Common myeloid progenitor, CD34-positive (primary cell): ENCODE measurements at places on chromosomes 7 and 10.

DNA sequence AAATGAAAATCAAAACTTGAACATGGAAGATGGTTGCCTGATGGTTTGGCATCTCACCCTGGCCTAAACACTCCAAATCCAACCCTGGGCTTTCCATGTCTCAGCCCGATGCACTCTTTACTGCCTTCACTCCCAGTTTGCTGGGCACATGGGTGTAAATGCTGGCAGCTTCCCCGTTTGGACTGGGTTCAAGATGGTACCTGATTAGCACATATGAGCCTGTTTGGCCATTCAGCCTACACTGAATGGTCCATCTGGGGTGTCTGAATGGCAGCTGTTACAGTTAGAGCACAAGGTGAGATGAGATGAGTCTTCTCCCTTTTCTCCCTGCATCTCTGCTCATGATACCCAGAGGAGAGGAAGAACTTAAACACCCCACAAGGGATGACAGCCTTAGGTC, 37.1 kb downstream of the ATXN7L1 start:
- H3K4me1 ChIP-seq: no peaks in the 10 kb centered on the region
- no peaks in the 10 kb centered on the region for H3K36me3 ChIP-seq
- DNase-seq: no peak
- no peak overlapping the region for H3K27ac ChIP-seq

DNA sequence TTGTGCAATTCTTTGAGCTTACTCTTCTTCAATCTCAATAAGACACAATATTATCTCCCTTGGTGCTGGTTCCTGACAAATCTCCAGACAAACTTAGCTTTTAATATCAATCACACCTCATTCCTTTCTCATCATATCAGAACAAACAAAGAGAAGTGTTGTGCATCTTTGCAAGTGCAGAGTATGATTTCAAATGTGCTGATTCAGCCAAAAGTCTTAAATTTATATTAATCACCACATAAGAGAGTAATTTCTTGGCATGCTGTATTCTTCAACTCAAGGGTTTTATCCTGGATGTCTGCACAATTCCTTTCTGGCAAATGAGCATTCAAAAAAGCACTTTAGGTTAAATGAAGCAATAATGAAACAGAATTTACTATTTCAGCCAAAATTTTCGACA, 877.8 kb downstream of the ANKRD7 start:
- H3K27me3 ChIP-seq: no peaks in the 10 kb centered on the region
- H3K4me3 ChIP-seq: no peak overlapping the region
- no peaks in the 10 kb centered on the region for H3K36me3 ChIP-seq

DNA sequence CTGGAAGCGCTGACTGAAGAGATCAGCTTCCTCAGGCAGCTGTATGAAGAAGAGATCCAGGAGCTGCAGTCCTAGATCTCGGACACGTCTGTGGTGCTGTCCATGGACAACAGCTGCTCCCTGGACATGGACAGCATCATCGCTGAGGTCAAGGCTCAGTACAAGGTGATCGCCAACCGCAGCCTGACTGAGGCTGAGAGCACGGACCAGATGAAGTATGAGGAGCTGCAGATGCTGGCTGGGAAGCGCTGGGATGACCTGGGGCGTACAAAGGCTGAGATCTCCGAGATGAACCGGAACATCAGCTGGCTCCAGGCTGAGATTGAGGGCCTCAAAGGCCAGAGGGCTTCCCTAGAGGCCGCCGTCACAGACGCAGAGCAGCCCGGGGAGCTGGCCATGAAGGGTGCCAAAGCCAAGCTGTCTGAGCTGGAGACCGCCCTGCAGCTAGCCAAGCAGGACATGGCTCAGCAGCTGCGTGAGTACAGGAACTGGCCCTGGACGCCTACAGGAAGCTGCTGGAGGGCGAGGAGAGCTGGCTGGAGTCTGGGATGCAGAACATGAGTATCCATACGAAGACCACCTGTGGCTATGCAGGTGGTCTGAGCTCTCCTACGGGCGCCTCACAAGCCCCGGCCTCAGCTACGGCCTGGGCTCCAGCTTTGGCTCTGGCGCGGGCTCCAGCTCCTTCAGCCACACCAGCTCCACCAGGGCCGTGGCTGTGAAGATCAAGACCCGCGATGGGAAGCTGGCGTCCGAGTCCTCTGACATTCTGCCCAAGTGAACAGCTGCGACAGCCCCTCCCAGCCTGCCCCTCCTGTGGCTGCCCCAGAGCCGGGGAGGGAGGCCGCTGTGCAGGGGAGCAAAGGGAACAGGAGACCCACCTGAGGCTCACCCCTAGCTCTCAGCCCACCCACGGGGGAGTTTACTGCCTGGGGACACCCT, 24.9 kb upstream of the AMPH start:
- H3K4me3 ChIP-seq: no peak overlapping the region
- DNase-seq: no peak
- H3K27ac ChIP-seq: no peak overlapping the region
- no peaks in the 10 kb centered on the region for H3K4me1 ChIP-seq
- H3K27me3 ChIP-seq: no peaks in the 10 kb centered on the region

DNA sequence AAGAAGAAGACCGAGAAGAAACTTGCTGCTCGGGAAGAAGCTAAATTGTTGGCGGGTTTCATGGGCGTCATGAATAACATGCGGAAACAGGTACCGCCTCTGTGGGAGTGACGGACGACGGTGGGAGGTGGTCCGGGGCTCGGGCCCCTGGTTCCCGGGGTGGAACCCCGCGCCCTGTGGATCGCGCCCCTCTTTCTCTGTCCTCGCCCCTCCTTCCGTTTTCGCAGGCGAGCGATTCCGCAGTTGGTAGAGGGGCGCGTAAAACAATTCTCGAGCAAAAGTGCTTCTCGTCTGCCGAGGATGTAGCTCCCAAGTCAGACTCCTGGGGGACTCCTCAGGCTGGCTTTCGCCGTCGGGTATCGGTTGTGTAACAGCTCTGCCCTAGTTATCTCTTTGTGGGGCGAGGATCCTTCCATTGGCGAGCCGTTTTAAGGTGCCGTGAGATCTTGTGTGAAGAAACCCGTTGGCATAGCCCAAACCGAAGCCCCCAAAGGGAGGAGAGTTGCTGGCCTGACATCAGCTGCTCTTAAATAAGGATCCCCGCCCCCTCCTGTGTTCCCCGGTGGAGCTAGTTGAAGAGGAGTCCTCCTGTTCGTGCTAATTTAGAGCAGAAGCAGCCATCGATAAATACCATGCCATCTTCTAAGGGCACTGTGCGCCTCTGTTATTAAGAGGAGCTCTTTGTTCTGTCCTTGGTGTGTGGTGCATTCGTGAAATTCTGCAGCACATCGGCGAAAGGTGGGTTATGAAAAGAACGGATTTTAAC, 655 bp downstream of the KLHL7 start:
- peak overlapping the region; percentile 99 for H3K4me3 ChIP-seq
- H3K27ac ChIP-seq: peak overlapping the region; percentile 92
- H3K36me3 ChIP-seq: no peaks in the 10 kb centered on the region
- peaks cover 14% of the 10 kb centered on the region for H3K4me1 ChIP-seq
- no peaks in the 10 kb centered on the region for H3K27me3 ChIP-seq

DNA sequence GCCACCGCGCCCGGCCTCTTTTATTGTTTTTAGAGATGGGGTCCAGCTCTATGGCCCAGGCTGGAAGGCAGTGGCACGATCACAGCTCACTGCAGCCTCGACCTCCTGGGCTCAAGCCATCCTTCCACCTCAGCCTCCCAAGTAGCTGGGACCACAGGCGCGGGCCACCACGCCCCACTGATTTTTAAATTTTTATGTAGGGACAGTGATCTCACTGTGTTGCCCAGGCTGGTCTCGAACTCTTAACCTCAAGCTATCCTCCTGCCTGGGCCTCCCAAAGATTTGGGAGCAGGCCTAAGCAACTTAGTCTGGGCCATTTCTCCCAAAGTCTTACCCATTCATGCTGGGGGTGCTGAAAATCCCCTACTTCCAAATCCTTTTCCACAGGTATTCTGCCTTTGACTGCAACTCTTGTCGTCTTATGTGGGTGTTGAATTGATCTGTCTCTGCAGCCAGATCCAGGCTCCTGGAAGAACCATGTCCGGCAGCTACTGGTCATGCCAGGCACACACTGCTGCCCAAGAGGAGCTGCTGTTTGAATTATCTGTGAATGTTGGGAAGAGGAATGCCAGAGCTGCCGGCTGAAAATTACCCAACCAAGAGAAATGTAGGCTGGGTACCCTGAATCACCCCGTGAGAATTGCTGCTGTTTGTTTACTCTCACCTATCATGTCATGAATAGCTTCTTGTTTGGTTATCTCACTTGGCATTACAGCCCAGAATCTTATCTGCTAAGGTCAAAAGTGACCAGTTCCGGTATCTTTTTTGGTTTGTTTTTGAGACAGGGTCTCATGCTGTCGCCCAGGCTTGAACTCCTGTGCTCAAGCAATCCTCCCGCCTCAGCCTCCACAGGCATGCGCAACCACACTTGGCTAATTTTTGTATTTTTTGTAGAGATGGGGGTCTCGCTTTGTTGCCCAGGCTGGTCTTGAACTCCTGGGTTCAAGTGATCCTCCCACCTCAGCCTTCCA, 1.1 kb downstream of the ZDHHC4 start:
- H3K36me3 ChIP-seq: peaks cover 30% of the 10 kb centered on the region
- H3K4me3 ChIP-seq: no peak overlapping the region
- DNase-seq: no peak
- H3K4me1 ChIP-seq: no peaks in the 10 kb centered on the region
- peak overlapping the region; percentile 96 for H3K27ac ChIP-seq

DNA sequence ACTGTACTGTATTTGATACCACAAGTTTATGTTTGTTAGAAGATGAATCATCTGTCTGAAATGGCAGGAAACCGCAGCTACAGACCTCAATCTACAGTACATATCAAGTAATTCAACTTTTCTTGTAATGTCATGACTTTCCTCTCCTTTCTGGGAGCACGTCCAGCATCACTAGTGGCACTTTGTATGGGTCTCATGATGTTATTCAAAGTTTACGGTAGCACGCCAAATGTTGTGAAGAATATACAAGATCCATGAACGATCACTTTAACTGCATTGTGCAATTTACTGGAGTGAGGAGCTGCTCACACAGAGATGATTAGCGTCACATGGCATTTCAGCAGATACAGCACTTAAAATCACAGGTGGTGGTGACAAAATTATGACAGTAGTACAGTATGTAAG, 257.8 kb upstream of the GNAI1 start:
- H3K36me3 ChIP-seq: no peaks in the 10 kb centered on the region
- no peak overlapping the region for H3K27ac ChIP-seq
- H3K4me1 ChIP-seq: no peaks in the 10 kb centered on the region
- no peak overlapping the region for H3K4me3 ChIP-seq

DNA sequence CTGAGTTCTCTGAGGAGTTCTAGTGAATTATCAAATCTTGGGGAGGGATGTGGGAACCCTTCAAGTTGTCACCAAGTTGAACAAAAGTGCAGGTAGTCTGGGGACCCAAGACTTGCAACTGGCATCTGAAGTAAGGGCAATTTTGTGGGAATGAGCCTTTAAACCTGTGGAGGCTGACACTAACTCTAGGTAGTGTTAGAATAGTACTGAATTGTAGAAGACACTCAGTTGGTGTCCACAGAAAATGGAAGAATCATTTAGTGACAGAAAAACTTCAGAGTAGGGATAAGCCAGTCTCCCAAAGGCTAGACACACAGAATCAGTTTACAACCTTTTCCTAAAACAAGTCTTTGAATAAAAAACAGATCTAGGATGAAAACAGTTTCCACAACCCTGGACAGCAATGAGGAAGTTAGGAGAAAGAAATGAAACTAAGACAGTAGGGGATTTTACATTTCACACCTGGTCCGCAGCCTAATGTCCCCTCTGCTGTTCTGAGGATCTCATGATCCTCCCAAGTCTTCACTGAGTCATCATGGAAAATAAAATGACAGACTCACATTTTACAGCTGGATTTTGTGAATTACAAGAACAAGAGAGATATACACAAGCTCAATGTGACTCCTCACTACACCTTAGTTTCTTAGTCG, 23.0 kb upstream of the ING3 start:
- H3K27ac ChIP-seq: no peak overlapping the region
- H3K4me3 ChIP-seq: no peak overlapping the region
- DNase-seq: no peak
